ENCODE measurements at places on chromosomes 5 and 9.

DNA sequence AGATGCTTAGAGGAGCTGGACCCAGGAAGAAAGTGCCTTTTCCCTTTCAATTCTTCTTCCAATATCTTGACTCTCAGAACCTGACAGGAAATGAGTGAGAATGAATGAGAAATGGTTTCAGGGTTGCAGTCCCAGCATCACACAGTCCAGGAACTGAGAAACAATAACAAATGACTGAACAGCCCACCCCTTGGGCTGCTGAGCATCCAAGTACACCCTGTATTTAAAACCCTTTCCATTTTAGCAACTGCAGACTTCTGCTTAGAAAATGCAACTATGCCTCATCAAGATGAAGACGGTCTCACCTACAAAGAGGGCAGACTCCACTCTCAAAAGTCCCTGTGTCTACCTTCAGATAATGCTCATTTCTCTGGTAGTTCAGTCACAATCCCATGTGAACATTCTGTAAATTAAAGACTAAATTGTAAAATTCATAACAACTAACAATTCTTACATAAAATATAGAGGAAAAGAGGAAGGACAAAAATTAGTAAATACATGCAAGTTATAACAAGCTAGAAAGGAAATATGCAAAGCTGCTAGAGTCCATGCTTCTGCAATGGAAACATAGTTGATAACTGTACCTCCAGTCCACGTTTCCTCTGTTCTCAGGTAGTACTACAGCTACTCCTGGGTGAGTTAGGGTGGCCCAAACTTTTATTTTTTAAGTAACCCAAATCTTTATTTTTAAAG is 316.5 kb downstream of the ICE1 start:
- H3K4me1 ChIP-seq, result no peaks in the 10 kb centered on the region
- no peak overlapping the region for H3K4me3 ChIP-seq
- DNase-seq, result no peak
- H3K36me3 ChIP-seq, result no peaks in the 10 kb centered on the region

DNA sequence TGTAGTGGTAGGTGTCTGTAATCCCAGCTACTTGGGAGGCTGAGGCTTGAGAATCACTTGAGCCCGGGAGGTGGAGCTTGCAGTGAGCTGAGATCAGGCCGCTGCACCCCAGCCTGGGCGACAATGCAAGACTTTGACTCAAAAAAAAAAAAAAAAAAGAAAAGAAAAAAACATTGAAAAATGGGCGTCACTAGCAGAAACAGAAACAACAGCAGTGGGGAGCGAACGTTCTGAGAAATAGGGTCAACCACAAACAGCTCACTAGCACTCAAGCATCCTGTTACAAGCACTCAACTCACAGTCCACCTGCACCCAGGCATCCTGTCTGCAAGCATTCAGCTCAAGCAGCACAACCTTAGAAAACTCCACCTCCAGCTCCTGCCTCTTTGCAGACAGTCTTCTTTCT is 17.2 kb downstream of the TRIM14 start:
- H3K27me3 ChIP-seq, result no peaks in the 10 kb centered on the region
- H3K4me3 ChIP-seq, result no peak overlapping the region
- no peaks in the 10 kb centered on the region for H3K36me3 ChIP-seq
- no peak overlapping the region for H3K27ac ChIP-seq
- DNase-seq, result no peak
- peaks cover 5% of the 10 kb centered on the region for H3K4me1 ChIP-seq

DNA sequence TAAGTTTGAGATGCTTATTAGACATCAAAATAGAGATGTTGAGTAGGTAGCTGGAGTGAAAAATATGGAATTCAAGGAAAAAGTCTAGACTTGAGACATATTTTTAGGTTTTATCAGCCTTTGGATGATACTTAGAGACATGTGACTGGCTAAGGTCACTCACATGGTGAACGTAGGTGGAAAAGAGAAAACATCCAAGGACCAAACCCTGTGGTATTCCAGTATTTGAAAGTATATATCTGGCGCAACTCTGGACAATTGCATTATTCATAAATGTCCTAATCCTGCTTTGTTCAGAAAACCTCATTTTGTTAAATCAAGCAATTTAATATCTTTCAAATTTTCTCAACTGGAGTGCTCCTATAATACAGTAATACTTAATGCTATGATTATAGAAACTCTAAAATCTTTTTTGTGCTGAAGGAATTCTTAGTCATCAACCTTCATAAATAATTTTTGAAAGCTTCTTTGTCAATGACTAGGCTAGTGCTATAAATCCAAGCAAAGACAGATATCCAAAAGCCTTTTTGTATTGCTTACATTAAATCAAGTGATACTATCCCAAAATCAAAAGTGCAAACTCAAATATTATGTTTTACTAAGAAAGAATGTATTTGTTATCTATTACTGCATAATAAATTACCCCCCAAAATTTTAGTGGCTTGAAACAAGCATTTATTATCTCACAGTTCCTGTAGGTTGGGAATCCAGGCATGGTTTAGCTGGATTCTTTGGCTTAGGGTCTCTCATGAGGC is 452.0 kb downstream of the ENC1 start:
- no peak overlapping the region for H3K27ac ChIP-seq
- no peaks in the 10 kb centered on the region for H3K27me3 ChIP-seq
- H3K36me3 ChIP-seq, result no peaks in the 10 kb centered on the region
- no peaks in the 10 kb centered on the region for H3K4me1 ChIP-seq
- H3K4me3 ChIP-seq, result no peak overlapping the region

GRCh38 chr5:112174959-112175594 is 244.0 kb downstream of the EPB41L4A start:
- H3K36me3 ChIP-seq, result no peaks in the 10 kb centered on the region
- DNase-seq, result no peak
- no peak overlapping the region for H3K27ac ChIP-seq
- H3K4me3 ChIP-seq, result no peak overlapping the region

GRCh38 chr5:128146671-128147070 is 63.1 kb downstream of the SLC12A2 start:
- no peak overlapping the region for H3K4me3 ChIP-seq
- H3K36me3 ChIP-seq, result no peaks in the 10 kb centered on the region
- no peaks in the 10 kb centered on the region for H3K27me3 ChIP-seq
- DNase-seq, result no peak
- no peaks in the 10 kb centered on the region for H3K4me1 ChIP-seq

DNA sequence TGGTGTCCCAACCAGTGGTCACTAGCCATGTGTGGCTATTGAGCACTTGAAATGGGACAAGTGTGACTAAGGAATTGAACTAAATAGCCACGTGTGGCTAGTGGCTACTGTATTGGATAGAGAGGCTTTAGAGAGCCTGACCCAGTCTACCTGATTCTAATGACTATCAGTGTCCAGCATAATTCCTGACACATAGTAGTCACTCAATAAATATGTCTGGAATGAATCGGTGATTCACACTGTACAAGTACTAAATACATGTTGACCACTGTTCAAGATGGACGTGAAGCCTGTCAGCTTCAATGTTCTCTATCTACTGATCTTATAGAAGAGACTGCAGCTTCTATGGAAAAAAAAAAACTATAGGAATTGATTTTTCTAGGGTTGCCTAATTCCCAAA is 57.7 kb upstream of the MAST4 start:
- H3K36me3 ChIP-seq, result no peaks in the 10 kb centered on the region
- DNase-seq, result no peak
- H3K27ac ChIP-seq, result no peak overlapping the region
- H3K4me1 ChIP-seq, result no peaks in the 10 kb centered on the region

- no peaks in the 10 kb centered on the region for H3K27me3 ChIP-seq
- peaks cover 13% of the 10 kb centered on the region for H3K36me3 ChIP-seq
- H3K4me3 ChIP-seq, result no peak overlapping the region
- DNase-seq, result no peak
- H3K4me1 ChIP-seq, result peaks cover 20% of the 10 kb centered on the region
- no peak overlapping the region for H3K27ac ChIP-seq
These were observed 32.9 kb downstream of the ACER2 start for GRCh38 chr9:19441730-19442129.

DNA sequence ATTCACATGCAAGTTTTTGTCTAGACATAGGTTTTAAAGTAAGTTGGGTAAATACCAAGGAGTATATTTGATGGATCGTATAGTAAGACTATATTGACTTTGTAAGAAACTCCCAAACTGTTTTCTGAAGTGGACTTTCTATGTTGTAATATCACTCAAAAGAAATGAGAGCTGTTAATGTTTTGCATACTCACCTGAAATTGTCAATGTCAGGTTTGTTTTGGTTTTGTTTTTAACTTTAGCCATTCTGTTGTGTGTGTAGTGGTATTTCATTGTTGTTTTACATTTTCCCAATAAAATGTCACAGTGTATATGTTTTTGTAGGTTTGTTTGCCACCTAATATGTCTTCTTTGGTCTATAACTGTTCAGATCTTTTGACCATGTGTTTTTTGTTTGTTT is 375.7 kb upstream of the CDH9 start:
- no peaks in the 10 kb centered on the region for H3K4me1 ChIP-seq
- no peaks in the 10 kb centered on the region for H3K27me3 ChIP-seq
- no peak for DNase-seq
- no peaks in the 10 kb centered on the region for H3K36me3 ChIP-seq
- H3K4me3 ChIP-seq, result no peak overlapping the region
- H3K27ac ChIP-seq, result no peak overlapping the region

DNA sequence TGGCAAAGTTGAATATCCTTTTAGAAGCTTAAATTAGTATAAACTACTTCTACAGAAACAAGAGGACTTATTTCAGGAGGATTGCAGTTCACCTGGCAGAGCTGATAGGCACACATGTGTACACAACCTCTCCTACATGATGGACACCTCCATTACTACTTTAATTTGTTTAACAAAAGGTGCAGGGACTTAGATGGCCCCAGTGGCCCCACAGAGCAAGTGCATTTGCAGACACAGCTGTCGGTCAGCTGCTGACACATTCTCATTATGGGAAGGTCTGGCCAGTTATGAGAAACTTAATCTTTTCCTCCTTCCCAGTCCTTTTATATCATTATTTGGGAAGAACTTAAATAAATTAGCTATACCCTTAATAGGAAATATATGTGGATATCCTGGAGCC is 28.3 kb downstream of the TDRD7 start:
- H3K4me3 ChIP-seq, result no peak overlapping the region
- no peak for DNase-seq
- no peaks in the 10 kb centered on the region for H3K36me3 ChIP-seq
- H3K27ac ChIP-seq, result no peak overlapping the region

- no peak for DNase-seq
- no peak overlapping the region for H3K4me3 ChIP-seq
- H3K27ac ChIP-seq, result no peak overlapping the region
- H3K27me3 ChIP-seq, result no peaks in the 10 kb centered on the region
- H3K36me3 ChIP-seq, result no peaks in the 10 kb centered on the region
- peaks cover 2% of the 10 kb centered on the region for H3K4me1 ChIP-seq
These were observed 90.8 kb downstream of the NDFIP1 start for GRCh38 chr5:142199388-142199787.

GRCh38 chr9:78325343-78325742 is 28.4 kb downstream of the PSAT1 start:
- H3K27me3 ChIP-seq, result no peaks in the 10 kb centered on the region
- no peak overlapping the region for H3K27ac ChIP-seq
- no peaks in the 10 kb centered on the region for H3K4me1 ChIP-seq
- H3K4me3 ChIP-seq, result no peak overlapping the region
- DNase-seq, result no peak
